ENCODE measurements at places on chromosomes 2 and 18.

GRCh38 chr2:175330195-175330594, 148.7 kb upstream of the ATP5MC3 start:
- DNase-seq = no peak

DNA sequence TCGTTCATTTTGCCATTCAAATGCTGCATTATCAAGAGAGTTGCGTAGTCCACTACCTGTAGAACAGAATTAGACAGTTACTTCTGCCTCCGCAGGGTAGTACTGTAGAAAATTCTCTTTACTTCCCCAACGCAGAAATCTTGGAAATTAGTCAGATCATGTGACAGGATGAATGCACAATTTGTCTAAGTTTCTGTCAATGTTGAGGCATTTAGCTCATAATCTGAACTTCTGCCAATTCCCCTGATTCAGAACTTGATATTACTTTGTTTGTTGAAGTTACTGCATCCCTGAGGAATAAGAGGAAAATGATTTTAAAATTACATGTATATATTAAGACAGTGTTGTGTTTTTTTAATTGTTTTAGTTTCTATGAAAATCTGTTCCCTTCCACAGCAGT, 83.4 kb downstream of the TTC27 start:
- peak; percentile 53 for DNase-seq

DNA sequence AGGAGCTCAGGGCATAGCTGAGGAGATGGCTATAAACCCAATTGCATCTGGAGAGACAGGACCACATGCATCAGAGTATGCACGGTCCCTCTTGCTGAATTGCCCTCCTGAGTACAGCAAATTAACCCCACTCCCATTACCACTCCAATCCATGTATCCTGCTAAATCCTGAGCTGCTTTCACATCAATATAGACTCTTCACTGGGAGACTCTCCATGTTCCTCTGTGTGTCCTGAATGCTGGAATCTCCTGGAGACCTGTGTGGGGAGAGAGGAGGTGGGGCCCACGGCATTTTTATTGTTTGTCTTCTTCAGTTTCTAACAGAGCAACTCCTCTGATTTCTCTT, 41.6 kb downstream of the THNSL2 start:
- DNase-seq = no peak

GRCh38 chr2:65687614-65688013, 255.2 kb upstream of the SPRED2 start:
- no peak for DNase-seq

DNA sequence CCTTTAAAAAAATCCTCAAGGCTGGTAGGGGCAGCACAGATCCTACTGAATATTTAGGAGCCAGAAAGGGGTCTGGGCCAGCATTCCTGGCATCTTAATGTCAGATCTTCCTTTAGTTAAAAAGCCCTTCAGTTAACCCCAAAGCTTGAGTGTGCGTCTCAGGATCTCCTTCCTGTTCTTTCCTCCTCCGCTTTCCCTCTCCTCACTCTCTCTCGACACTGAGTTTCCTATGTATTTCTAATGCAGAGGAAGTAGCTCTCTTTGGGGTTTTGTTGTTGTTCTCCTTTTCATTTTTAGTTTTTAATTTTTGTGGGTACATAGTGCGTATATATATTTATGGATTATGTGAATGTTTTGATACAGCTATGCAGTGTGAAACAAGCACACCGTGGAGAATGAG, 109.9 kb upstream of the COPS8 start:
- DNase-seq = no peak

DNA sequence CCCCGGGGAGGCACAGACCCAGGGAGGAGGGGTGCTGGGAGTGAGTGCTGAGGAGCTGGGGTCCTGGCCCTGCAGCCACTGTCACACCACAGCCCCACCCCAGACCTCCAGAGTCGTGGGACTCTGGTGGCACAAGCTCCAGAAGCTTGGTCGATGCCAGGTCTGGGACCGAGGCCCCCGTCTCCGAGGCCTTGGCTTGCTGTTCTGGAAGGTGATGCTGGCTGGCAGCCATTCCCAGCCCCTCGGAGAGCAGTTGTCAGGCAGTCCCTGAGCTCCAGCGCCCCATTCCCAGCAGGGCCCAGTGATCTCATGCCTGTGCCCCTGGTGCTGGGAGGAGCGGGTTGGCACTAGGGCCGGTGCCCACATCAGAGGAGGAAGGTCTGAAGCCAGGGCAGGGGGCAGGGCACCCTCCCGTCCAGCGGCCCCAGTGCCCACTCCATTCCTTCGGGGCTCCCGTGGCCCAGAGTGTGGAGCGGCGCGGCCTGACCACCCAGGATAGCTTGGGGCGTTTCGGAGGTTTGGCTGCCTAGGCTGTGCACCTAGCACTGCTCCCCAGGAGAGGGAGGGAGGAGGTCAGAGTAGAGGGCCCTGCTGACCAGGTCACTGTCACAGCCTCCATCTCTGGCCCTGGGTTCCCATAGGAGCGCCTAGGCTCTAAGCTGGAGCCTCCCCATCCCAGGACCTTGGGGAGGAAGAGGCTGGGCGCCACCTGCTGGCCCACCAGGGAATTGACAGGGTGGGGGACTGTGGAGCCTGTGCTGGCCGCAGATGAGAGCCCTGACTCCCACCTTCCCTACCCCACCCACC, 16.8 kb upstream of the ALPI start:
- DNase-seq = no peak

GRCh38 chr2:163255086-163255485, 416.5 kb upstream of the KCNH7 start:
- DNase-seq = no peak

DNA sequence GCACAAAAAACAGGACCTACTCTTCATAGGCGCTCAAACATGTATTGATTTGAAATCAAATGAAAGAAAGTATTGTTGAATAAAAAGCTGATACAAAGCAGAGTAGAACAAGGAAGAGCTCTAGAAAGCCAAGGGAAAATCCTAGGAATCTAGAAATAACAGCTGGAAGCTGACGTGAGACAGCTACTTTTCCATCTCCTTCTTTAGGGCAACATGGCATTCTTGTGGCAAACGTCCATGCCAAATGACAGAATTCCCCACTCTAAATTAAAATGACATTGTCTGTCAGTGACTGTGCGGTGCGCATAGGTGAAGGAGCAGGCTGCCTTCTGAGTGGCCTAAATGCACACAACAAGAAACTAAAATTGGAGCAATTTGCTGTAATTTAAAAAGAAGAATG, 557.4 kb downstream of the SOX11 start:
- no peak for DNase-seq

Data from HS-5 (cell line).